CD4-positive, alpha-beta T cell (primary cell): ENCODE measurements at places on chromosomes 16 and 17.

GRCh38 chr17:55114283-55114682 is 145.7 kb downstream of the STXBP4 start:
- DNase-seq: no peak

GRCh38 chr17:48579760-48580554 is 1.8 kb upstream of the HOXB4 start:
- no peak for DNase-seq

DNA sequence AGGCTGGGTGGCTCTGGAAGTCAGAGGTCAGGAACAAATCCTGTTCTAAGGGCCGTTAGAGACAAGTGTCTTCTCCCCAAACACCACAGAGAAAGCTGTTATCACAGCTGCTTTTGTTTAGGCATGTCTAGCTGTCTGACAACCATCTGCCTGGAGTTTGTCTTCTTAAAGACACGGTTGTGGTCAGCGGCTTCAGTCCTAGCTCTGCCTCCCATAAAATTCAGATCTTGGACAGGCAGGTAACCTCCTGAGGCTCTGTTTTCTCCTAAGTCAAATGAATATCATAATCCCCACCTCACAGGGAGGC is 2.3 kb upstream of the ITGA3 start:
- no peak for DNase-seq

DNA sequence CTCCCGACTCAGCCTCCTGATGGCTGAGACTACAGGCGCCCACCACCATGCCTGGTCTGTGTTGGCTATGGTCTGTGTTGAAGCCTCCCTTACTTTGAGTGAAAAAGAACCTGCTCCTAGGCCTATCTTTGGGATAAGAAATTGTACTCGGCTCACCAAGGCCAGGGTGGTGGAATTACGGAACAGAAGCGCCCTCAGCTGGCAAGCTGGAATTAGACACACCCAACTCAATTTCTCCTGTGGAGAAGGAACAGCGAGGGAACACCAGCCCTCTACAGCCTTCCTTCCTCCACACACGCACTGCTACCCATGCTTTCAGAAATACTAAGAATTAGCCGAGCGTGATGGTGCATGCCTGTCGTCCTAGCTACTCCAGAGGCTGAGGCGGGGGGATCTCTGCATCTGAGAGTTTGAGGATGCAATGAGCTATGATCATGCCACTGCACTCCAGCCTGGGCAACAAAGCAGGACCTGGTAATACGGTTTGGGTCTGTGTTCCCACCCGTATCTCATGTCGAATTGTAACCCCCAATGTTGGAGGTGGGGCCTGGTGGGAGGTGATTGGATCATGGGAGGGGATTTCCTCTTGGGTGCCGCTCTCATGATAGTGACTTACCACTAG is 40.1 kb upstream of the RBBP6 start:
- no peak for DNase-seq
